ENCODE measurements at places on chromosomes 11 and 22.

DNA sequence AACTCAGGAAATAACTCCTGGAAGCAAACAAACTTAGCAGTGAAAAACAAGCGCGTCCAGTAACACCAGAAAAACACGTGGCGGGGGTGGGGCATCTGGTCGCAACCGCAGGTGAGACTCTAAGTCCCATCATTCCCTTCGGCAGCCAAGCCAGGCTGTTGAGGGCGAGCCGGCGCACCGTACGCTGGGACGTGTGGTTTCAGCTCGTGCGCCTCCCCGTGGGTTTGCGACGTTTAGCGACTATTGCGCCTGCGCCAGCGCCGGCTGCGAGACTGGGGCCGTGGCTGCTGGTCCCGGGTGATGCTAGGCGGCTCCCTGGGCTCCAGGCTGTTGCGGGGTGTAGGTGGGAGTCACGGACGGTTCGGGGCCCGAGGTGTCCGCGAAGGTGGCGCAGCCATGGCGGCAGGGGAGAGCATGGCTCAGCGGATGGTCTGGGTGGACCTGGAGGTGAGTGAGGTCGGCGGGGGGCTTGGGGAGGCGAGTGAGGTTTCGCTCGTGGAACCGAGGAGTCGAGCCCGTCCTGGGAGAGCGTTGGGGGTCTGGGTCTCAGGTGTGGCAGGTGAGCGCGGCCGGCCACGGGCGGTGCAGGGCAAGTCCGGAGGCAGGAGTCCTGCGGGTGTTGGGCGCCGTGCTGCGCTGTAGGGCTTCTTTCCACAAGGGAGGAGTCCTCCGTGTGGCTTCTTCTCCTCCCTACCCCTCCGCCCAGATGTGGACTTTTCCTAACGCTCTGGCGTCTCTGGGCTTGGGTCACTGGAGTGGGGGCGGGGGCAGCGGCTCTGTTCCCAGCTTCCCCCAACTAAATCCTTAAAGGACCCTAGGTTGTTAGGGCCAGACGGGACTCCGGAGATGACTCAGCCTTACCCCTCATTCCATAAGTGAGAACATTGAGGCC lies at the start of gene REXO2:
Gene REXO2, plus strand, starts transcription at position 239 of the 892 bp plus-strand sequence. Its CDS starts 62 bp downstream, at position 301.
- no peaks in the 10 kb centered on the region for H3K27me3 ChIP-seq
- DNase-seq, result peak; percentile 96
- H3K4me3 ChIP-seq, result peak within 1 kb of the TSS; percentile 99
- peak within 1 kb of the TSS; percentile 93 for H3K27ac ChIP-seq
- peaks cover 13% of the 10 kb centered on the region for H3K4me1 ChIP-seq
- H3K36me3 ChIP-seq, result peaks cover 15% of the 10 kb centered on the region

DNA sequence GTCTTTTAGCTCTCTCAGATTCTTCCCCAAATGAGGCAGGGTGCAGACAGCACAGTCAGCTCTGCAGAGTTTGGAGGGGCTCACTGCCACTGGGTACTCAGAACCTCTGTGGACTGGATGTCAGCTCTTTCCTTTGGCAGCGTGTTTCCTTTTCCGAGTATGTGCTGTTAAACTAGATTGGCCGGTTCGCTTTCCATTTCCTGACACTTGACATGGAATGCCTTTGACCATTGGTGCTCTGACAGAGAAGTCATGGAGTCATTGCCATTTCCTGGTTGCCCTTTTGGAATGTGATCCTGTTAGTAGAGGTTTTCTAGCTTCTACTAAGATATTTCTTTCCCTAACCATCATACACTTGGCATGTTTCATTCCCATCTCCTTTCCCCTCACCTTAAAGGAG lies 86.7 kb downstream of the SWAP70 start:
- no peak overlapping the region for H3K27ac ChIP-seq
- no peak for DNase-seq
- peaks cover 17% of the 10 kb centered on the region for H3K36me3 ChIP-seq
- H3K27me3 ChIP-seq, result no peaks in the 10 kb centered on the region
- peaks cover 18% of the 10 kb centered on the region for H3K4me1 ChIP-seq
- H3K4me3 ChIP-seq, result no peak overlapping the region

- no peak overlapping the region for H3K4me3 ChIP-seq
- H3K36me3 ChIP-seq, result peaks cover 36% of the 10 kb centered on the region
- H3K4me1 ChIP-seq, result no peaks in the 10 kb centered on the region
- no peak for DNase-seq
- H3K27me3 ChIP-seq, result no peaks in the 10 kb centered on the region
Observed at GRCh38 chr22:19226428-19226827, 47.9 kb upstream of the SLC25A1 start.

- no peak for DNase-seq
- H3K4me1 ChIP-seq, result peaks cover 59% of the 10 kb centered on the region
- no peaks in the 10 kb centered on the region for H3K36me3 ChIP-seq
- no peak overlapping the region for H3K4me3 ChIP-seq
Observed at GRCh38 chr22:29623553-29624169, 20.2 kb downstream of the NF2 start.

DNA sequence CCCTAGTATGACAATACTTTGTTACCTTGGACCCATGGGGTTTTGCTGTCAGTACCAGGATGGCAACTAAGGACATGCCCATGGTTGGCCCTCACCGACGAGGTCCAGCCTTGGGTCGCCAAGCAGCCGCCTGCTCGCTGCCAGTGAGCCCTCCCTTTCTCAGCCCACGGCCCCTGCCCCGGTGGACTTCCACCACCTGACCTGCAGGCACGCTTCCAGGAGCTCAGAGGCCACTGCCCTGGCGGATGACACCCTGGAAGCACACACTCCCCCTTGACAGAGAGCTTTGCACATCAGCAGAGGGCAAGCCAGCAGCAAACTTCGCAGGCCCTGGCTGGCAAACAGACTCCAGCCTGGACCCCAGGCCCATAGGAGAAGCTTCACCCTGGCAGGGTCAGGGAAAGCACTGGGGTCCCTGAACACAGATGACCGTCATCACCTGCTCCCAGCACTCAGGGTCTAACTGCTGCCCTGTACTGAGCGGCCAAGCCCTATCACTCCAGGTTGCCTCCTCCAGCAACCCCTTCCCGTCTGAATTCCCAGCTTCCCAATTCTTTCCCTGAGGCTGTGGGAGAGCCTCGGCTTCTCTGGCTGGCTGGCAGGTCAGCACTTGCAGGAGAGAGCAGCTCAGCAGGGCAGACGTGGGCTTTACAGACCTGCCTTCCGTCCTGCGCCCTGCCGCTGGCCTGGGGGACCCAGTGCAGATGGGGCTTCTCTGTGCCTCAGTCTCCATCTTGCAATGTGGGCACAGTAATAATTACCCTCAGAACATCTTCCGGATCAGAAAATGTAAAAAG lies 2.7 kb upstream of the PPARA start:
- peaks cover 6% of the 10 kb centered on the region for H3K4me1 ChIP-seq
- no peak overlapping the region for H3K27ac ChIP-seq
- peak; percentile 59 for DNase-seq
- no peak overlapping the region for H3K4me3 ChIP-seq
- H3K27me3 ChIP-seq, result peaks cover 25% of the 10 kb centered on the region
- peaks cover 6% of the 10 kb centered on the region for H3K36me3 ChIP-seq

GRCh38 chr22:49301398-49302149 lies 526.1 kb downstream of the BRD1 start:
- no peak overlapping the region for H3K27ac ChIP-seq
- no peaks in the 10 kb centered on the region for H3K27me3 ChIP-seq
- no peak for DNase-seq
- peaks cover 6% of the 10 kb centered on the region for H3K36me3 ChIP-seq
- H3K4me1 ChIP-seq, result no peaks in the 10 kb centered on the region
- no peak overlapping the region for H3K4me3 ChIP-seq

DNA sequence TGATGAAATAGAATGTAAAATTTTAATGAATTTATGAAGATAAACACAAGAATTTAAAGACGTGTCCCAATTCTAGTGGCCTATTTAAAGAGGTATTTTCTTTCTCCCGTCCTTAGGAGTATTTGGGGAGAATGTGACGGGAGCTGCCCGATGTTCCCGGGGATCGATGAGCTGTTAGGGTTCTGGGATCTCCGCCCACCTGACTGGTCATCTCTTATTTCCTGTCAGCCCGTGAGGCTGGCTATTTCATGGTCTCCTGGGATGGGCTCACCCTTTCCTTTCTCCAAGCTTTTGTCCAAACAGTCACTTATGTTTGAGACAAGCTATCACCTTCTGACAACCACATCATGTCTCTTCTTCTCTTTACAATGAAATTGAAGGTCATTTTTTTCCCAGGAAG lies 16.9 kb upstream of the CLMP start:
- peaks cover 11% of the 10 kb centered on the region for H3K4me1 ChIP-seq
- H3K27me3 ChIP-seq, result no peaks in the 10 kb centered on the region

DNA sequence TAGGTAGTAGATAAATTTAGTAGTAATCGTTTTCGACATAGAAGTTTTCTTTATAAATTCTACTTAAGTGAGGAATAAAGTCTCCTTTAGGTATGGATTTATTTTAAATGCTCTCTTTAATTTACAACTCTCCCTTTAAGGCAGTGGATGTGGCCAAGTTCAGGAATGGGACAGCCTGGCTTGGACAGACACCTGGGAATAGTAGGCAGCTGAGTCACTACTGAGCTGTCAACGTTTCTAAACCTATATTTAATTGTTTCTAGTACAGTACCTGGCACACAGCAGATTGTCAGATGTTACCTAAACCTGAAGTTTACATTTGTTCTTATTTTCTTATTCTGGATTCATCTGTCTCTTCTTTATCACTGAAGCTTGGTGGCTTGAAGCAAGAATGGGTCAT lies 85.1 kb downstream of the DEPDC5 start:
- peaks cover 46% of the 10 kb centered on the region for H3K36me3 ChIP-seq
- H3K4me3 ChIP-seq, result no peak overlapping the region
- H3K4me1 ChIP-seq, result peaks cover 14% of the 10 kb centered on the region
- peak; percentile 48 for DNase-seq
- H3K27me3 ChIP-seq, result no peaks in the 10 kb centered on the region

GRCh38 chr22:39388261-39389011 lies 11.1 kb upstream of the TAB1 start:
- H3K27me3 ChIP-seq, result no peaks in the 10 kb centered on the region
- no peaks in the 10 kb centered on the region for H3K4me1 ChIP-seq
- no peak overlapping the region for H3K4me3 ChIP-seq
- H3K27ac ChIP-seq, result no peak overlapping the region
- no peaks in the 10 kb centered on the region for H3K36me3 ChIP-seq

DNA sequence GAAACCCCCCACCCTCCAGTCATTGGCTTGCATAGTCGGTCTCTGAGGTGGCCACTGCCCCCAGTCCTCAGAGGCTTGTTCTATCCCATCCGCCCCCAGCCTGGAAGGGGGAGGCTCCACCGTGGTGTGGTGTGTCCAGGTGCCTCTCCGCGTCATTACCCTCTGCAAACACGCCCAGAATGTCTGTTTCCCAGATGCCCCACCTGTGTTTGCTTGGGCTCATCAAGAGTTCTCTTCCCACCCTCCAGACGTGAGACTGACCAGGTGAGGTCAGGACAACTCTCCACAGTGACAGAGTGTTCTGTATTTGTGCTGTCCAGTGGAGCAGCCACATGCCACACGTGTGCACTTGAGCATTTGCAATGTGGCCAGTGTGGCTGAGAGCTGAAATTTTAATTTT lies 24.9 kb downstream of the LRRC10B start:
- no peaks in the 10 kb centered on the region for H3K27me3 ChIP-seq
- no peak overlapping the region for H3K4me3 ChIP-seq
- H3K36me3 ChIP-seq, result no peaks in the 10 kb centered on the region
- no peak for DNase-seq
- H3K4me1 ChIP-seq, result peaks cover 19% of the 10 kb centered on the region

DNA sequence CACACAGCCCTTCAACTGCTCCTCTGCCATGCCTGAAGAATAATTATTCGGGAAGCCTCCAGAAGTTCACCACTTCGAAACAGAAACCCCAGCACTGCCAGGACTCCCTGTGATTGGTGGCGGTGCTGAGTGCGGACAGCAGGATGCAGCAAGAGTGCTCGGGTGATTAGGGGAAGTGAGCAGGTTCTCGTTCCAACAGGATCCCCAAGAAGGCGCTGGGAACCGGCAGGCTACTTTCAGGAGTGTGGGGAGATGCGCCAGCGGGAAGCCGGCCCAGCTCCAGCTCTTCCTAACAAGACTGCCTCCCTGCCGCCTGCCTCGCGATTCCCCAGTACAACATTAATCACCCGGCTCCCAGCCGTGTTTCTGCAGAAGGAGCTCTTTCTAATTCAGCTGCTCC lies 630.2 kb downstream of the BRD1 start:
- H3K27me3 ChIP-seq, result no peaks in the 10 kb centered on the region
- no peak overlapping the region for H3K4me3 ChIP-seq
- H3K4me1 ChIP-seq, result no peaks in the 10 kb centered on the region
- H3K27ac ChIP-seq, result no peak overlapping the region
- no peak for DNase-seq

DNA sequence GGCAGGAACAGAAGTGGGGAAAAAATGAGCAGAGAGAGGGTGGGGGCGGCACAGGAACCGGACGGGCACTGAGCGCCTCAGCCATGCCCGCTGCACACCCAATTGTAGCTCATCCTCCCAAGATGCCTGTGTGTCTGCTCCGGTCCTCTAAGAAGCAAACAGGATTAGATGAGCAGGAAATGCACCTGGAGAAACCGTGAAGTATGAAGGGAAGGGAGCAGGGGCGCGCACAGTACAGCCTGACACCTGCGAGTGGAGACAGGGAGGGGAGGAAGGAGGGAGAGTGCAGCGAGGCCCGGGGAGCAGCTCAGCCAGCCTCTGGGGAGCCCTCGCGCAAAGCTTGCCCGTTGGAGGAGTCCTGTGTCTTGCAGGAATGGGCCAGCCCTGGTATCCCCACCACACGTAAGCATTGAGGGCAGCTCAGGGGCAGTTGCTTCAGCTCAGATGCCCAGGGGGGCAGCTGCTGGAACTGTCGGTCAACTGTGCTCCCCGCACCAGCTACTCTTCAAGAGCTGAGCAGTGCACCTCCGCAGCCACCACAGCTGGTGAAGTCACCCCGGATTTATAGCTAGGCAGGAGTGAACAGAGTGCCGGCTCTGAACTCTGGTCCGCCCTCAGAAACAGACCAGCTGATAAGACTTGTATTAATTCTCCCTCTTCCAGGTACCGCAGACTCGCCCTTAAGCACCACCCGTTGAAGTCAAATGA lies 7.0 kb downstream of the DNAJB13 start:
- DNase-seq, result no peak
- H3K36me3 ChIP-seq, result no peaks in the 10 kb centered on the region
- H3K27ac ChIP-seq, result no peak overlapping the region
- peaks cover 8% of the 10 kb centered on the region for H3K4me1 ChIP-seq

- H3K4me3 ChIP-seq, result no peak overlapping the region
- DNase-seq, result no peak
- peaks cover 6% of the 10 kb centered on the region for H3K36me3 ChIP-seq
Observed at GRCh38 chr22:17952273-17952801, 72.0 kb downstream of the MICAL3 start.

GRCh38 chr11:60370811-60371298 lies 7.5 kb upstream of the MS4A7 start:
- H3K27ac ChIP-seq, result peak overlapping the region; percentile 86
- no peaks in the 10 kb centered on the region for H3K36me3 ChIP-seq
- H3K4me3 ChIP-seq, result peak overlapping the region; percentile 25
- peak; percentile 49 for DNase-seq
- H3K4me1 ChIP-seq, result peaks cover 17% of the 10 kb centered on the region

GRCh38 chr11:117911694-117912093 lies 17.5 kb downstream of the TMPRSS13 start:
- DNase-seq, result no peak
- H3K27me3 ChIP-seq, result peaks cover 22% of the 10 kb centered on the region
- peaks cover 8% of the 10 kb centered on the region for H3K4me1 ChIP-seq
- no peak overlapping the region for H3K27ac ChIP-seq
- H3K4me3 ChIP-seq, result no peak overlapping the region

- peak overlapping the region; percentile 81 for H3K4me3 ChIP-seq
- peak overlapping the region; percentile 19 for H3K27ac ChIP-seq
- no peak for DNase-seq
- H3K36me3 ChIP-seq, result no peaks in the 10 kb centered on the region
Observed at GRCh38 chr22:46250783-46251125, 661 bp upstream of the CDPF1 start.

Data from MCF 10A (cell line).